ENCODE measurements at places on chromosomes 1 and 21.

- no peak for DNase-seq
Measured at GRCh38 chr1:234396092-234396491, 22.8 kb downstream of the COA6 start.

GRCh38 chr1:229309074-229309473 lies 33.8 kb downstream of the CCSAP start:
- no peak for DNase-seq

DNA sequence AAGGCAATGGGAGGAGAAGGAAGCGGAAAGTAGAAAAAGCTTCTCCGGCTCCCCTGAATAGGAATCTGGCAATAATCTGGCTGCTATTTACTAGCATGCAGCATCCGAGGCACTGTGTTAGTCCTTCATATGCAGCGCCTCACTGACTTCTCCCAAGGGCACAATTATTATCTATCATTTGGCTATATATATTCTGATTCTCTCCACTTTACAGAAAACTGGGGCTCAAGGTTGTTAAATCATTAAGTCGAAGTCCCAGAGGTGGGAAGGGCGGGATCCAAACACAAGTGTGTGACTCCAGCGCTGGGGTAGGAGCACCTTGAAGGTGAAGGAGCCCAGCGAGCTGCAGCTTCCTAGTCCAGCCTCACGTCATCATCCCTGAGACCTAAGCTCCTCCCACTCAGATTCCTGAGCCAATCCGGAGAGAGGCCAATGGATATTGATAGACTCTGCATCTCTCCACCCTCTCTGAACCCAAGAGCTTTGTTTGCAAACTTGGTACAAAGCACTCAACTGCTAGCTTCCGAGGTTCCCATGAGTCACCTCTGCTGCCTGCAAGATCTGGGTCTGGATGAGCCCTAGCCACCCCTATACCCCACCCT lies 16.6 kb upstream of the EYA3 start:
- no peak for DNase-seq

- no peak for DNase-seq
Measured at GRCh38 chr1:74716822-74717221, 16.0 kb downstream of the CRYZ start.

GRCh38 chr1:7366286-7366954 lies 404.7 kb upstream of the VAMP3 start:
- no peak for DNase-seq

Data from GM06990 (cell line).